ENCODE measurements at places on chromosomes 12 and 14. TPM values are rescaled to one million over a fixed set of nuclear protein-coding genes. Genes with fewer than 3 reads are reported as not detected.

PNP gene
- 24.0 TPM for polyA plus RNA-seq

GRCh38 chr12:52097045-52097666 is 17.7 kb downstream of the SMIM41 start:
- no peak for DNase-seq

DNA sequence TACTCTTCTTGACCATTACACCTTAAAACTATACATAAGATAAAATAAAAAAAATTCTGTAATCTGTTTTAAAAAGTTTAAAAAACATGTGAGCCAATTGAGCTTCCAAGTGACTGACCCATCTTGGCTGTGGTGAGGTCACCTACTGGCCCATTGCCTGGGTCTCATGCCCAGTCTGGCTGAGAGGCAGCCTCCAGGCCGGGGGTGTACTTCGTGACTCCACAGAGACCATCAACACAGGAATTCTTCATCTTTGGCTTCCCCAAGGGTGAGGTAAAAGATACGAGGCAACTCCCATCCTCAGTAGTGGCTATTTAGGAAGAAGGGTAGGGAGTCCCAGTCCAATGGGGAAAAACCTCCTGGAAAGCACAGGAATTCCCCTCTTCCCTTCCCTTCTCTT is 113.2 kb downstream of the APAF1 start:
- no peak for DNase-seq

GRCh38 chr12:65651060-65651459 is 173.2 kb upstream of the HMGA2 start:
- no peak for DNase-seq

DNA sequence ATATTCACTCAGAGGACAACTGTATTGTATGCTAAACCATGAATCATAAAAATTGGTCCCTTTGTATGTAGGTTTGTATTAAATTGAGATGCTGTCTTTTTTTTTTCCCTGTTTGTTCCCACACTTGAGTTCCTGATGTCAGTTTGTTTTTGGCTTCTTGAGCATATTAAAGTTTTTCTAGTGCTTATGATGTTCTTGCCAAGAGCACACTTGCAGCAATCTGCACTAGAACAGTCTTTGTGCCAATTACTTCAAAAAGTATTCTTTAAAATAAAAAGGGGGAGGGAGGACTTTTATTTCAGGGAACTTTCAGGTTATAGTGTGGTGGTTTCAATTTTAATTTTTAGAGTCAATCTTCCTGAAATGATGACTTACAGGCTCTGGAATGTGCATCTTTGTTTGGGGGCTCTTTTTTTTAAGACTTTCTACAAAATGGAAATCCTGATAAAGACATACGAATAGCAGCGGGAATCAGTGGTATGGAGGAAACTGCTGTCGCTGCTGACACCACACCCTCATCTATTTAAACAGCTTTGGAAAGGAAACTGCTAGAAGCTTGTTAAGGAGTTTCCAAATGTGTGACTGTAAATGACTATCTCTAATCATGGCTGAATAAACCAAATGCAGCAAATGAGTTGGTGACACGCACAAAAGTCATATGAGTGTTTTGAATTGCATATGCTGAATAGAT is 188.6 kb downstream of the EGLN3 start:
- no peak for DNase-seq

DNA sequence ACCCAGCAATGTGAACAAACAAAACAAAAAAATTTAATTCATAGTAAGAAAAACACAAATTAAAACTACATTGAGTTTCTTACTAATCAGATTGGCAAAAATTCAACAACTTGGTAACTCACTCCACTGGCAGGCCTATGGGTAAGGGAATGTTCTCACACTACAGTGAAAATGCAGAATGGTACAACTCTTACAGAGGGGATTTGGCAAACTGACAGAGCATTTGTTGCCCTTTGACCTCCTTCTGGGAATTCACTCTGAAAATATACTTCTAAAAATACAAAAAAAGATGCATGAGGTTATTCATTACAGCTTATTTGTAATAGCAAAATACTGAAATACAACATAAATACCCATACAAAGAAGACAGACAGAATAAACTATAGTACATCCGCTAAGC is 32.8 kb downstream of the ABCD2 start:
- DNase-seq = no peak

All from pancreas (tissue), 10 donors.